ENCODE measurements at places on chromosomes 7 and 10.

DNA sequence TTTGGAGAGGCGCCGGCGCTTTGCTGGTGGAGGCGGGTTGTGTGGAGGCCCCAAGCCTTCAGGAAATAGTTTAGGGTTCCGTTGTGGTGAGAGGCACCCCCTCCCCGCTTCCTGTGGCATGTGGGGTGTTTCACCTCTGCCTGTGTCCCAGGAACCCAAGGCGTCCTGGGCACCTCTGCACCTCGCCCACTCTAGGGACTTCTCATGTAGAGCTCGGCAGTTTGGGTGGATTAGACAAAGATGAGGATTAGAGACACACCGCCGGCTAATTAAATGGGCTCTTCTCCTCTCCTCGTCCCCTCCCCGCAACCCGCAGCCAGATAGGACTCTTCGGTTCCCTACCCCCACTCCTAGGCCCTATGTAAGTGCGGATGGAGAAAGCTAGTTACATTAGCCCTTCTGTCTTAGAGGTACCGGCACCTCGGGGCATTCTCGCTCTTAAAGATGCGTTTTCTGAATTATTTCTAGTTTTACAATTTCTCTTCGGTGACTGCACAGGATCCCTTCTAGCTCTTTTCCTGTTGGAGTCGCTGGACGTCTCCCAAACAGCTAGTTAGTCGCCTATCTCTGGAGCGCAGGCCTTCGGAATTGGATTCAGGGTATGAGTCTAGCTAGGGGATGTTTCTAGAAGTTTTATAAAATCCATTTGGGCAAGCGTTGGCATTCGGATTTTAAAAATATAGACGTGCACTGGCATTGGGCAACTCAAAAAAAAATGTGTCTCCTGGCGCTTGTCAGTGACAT is 7.8 kb downstream of the PTF1A start:
- no peak for DNase-seq

DNA sequence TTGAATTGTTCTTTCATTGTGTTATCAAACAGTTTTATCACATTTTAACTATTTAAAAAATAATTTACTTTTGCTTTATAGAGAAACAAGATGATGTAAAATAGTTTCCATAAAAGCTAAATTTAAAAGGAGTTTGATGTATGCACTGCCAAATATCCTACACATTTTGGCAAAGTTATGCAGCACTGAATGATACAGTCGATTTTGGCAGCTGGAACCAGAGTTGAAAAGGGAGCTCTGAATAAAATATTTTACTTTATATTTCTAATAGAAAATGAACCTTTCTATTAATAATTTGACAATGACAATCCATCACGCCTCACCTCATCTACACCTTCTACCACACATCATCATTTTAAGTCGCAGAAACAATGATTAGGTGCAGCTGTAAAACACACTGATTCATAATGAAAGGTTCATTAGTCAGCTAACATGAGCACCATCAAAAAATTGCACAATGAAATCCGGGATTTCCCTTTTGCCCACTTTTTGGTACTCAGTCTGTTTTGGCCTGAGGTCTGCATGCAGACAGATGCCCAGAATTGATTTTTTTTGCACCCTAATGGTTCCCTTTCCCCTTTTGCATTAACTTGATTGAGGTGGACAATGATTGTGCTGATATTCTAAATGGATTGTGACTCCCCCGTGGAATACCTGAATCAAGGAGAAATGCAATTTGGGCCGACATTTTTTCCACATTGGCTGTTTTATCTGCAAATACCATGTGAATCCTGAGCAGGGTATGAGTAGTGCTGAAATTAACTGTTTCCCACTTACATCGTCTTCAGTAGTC is 105.8 kb downstream of the THSD7A start:
- no peak for DNase-seq

- DNase-seq = no peak
Measured at GRCh38 chr10:14543046-14543903, 212.6 kb upstream of the FRMD4A start.

GRCh38 chr7:135597181-135597925 is 39.6 kb downstream of the NUP205 start:
- DNase-seq = no peak

DNA sequence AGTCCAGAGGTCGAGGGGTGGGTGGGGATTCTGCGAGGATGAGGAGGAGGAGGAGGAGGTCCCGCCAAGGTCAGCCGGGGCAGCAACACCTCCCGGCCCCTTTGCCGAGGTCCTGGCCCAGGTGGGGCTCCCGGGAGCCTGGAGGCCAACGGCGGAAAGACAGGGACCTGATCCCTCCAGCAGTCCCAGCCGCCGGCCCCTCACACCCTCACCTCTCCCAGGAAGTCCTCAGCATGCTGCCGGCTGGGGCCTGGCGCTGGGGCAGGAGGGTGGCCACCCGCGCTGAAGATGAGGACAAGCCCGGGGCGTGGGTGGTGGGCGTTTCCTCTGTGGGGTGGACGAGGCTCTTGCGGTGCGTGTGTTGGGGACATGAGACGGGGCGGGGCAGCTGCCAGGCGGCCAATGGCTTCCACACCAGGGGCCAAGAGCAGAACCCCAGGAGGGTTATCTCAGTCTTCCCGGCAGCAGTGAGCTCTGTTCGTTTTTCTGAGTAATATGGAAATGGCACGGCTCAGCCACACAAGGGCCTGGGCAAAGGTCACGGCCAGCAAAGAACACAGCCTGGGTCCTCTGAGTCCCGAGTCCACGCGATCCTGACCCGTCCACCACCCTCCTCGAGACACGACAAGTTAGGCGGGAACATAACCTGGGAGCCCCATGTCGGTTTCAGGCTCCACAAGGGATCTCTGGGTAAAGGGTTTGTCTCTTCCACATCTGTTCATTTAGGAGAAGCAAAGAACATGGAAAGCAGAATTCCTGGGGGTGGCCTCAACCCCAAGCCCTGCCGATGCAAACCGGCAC is 82.9 kb upstream of the PDGFA start:
- DNase-seq = no peak

DNA sequence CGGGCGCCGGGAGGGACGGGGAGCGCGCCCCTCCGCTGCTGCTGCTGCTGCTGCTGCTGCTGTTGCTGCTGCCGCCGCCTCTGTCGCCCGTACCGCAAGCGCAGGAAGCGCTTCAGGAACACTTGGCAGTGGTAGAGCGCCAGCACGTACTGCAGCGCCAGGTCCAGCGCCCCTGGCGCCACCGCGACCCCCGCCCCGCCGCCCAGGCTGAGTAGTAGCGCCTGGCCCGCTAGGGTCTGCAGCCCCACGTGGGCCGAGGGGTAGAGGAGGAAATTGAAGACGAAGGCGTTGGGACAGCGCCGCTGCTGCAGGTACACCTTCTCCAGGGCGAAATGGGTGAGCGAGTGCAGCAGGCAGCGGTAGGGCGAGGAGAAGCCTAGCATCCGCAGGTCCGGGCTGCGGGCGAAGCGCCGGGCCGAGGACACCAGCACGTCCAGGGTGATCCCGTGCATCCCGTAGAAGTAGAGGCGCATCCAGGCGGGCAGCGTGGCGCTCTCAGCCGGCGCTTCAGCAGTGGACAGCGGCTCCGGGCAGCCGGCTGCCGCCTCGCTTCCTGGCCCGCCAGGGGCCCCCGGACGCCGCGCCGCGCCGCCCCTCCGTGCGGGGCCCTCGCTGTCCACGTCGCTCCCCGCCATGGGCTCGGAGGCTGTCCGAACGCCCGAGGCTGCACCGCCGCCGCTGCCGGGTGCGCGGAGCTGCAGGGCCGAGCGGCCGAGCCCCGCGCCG is at the start of gene TMEM229A:
Gene TMEM229A (minus strand): TSS at position 699 of the 726 bp plus-strand sequence. CDS start 64 bp downstream, at position 635.
- peak; percentile 30 for DNase-seq

DNA sequence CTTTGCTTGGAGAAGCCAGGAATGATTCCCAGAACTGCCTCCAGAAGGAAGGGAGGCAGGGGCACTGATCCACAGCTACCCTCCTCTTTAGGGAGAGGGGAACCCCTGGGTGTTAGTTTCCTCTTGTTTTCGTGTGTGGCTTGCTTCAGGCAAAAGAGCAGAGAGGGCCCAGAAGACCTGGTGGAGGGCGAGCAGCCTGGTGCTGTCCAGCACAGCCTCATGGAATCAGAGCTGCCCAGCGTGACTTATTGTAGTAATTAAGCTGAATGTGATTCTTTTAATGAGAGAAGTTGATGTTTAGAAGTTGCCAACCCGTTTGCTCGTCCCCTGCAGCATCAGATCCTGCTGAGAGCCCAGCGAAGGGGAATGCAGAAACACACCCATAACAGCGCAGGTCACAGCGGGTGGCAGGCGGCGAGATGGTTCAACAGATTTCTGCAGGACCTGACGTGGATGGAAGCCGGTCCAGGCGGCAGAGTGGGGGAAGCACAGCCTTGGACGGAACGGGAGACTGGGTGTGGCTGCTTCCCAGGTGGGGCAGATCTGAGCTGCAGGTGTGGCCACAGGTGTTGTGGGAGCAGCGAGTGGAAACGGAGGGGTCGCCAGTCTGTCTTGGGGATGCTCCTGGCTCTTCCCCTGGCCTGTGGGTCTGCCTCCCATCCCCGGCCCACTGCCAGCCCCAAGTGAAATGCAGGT is 53.7 kb upstream of the SHH start:
- no peak for DNase-seq
